ENCODE measurements at places on chromosomes 1 and 21.

DNA sequence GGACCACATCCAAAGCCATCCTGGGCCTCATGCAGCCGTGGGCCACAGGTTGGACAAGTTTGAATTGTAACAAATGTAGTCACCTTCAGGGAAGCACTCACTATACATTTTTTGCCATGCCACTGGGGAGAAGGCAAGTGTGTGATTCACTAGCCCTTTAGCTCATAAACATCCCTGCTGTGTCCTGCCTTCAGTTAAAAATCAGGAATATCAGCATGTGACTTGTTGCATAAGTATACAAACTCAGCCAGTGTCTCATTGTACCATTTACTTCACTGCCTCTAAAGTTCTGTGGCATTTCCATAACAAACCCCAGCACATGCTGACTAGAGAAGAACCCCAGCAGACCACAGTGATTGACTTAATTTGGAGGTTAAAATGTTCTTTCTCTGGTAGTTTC lies 142.0 kb upstream of the C1orf105 start:
- DNase-seq: no peak

DNA sequence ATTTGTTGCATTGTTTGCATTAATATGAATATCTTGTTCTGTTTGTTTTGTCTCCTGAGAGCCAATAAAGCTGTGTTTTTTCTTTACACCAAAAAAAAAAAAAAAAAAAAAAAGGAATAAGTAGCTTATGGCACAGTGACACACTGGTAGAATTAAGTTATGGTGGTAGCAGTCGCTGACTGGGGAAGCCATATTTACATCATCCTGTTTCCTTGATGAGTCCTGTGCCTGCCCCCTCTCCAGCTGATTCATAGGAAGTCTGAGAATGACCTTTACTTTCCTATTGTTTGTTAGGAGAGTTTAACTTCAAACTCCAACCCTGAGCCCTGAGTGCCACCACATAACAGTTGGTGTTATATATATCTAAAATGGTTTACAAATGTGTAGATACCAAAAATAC lies 62.2 kb downstream of the OBSCN start:
- DNase-seq: no peak

DNA sequence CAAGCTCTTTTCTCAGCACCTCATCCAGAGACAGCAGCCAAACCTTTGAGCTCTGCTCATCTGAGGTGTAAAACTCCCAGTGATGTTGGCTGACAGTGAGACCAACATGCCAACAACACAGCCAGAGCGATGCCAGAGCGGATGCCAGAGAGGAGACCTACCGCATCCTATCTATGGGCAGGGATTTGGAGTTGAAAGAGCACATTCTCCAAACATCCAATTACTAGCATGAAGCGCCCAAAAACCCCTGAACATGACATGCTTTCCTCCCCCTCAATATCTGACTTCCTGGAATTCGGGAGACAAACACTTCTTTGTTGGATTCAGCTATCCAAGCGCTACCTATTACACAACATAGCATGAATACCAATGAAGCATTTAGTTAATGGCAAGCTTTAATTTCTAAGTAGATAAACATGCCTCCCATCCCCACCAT lies 23.1 kb upstream of the PAXBP1 start:
- DNase-seq: no peak

GRCh38 chr1:110475362-110476027 lies 24.5 kb downstream of the PROK1 start:
- no peak for DNase-seq

GRCh38 chr21:34544032-34544496 lies 32.1 kb upstream of the KCNE1 start:
- DNase-seq: peak; percentile 46

GRCh38 chr1:173355281-173356031 lies 121.7 kb upstream of the PRDX6 start:
- no peak for DNase-seq

GRCh38 chr1:54158071-54158470 lies 5.3 kb upstream of the CDCP2 start:
- no peak for DNase-seq

DNA sequence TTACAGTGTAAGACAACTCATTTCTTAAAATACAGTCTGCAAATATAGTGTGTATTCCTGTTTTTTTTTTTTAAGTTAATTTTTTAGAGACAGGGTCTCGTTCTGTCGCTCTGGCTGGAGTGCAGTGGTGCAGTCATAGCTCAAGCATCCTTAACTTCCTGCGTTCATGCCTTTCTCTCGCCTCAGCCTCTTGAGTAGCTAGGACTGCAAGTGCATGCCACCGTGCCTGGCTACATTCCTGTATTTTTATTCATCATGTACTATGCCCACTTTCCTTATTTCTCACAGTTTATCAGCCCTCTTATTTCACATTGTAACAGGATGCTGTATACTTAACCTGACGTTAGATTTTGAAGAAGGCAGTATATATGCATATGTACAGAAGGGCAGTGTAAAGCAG lies 26.7 kb downstream of the MIER1 start:
- no peak for DNase-seq

DNA sequence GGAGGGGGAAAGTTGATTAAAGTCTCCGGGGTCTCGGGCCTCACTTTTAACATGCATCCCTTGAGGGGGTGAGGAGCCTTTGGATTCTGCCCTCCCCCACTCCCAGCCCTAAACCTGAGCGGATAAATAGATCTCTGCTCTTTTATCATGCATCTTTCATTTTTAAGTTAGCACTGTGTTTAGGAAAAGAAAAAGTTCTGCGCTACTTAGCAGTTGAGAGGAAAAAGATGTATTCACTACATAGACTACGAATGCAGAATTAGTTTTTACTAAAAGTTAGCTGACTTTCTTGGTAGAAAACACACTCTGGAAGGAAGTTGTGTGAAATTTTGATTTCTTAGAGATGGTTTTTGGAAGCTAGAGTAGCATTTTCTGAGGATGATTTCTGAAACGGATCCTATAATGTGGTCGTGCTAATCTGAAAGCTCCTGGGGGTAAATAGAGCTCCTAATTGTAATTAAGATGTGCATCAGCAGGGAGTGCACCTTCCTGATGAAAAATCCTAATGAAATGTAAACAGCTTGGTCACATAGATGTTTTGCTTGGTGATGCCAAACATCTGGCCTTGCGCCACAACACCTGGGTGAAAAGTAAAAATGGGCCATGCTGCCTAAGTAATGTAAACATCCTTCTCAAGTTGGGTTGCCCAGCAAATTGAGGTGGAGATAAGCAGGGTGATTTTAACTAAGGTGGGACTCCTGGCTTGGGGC lies 1.8 kb downstream of the ROR1 start:
- no peak for DNase-seq

DNA sequence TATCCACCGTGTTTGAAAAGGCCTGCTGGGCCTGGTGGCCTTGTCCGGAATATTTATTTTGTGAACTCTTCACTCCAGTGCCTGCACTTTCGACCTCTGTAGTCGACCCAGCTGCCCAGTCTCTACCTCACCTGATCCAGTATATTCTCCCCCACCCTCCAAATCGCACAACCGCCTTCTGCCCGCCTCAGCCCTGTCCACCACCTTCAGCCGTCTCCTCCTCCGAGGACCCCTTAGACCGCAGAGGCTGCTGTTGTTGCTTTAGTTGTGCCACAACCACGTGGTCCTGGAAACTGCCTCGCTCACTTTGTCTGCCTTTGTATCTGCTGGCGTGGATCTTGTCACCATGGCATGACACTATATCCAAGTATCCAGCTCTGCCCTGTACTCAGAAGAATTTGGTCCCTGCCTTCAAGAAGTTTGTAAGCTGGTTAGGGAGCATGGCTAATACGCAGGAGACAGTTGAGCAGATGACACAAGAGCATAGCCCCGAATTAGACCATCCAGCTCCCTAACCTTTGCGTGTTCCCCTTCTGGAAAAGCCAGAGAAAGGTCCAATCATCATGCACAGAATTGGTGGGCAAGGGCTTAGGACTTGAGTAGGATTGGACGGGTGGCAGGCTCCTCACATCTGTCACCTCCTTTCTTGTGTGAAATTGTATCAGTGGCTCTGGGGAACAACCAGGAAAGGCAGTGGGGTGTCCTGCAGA lies 1.5 kb downstream of the PHGDH start:
- DNase-seq: peak; percentile 72

DNA sequence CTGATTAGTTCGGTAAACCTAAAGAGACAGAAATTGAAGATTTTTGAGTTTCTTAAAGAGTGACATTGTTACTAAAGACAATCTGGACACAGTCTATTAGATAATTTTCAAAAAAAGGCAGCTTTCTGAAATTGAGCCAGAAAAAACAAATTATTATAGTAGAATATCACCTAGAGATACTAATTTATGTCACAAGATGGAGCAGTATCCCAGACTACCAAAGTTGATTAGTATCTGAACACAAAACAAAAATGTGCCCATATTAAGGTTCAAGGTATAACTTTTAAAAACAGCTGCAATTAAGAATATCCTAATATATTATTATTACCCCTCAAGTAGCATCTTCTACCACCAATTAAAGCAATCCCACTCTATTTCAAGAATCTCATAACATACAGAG lies 40.5 kb upstream of the SYT2 start:
- no peak for DNase-seq

- DNase-seq: no peak
Measured at GRCh38 chr1:186500804-186501203, 39.9 kb upstream of the PDC start.

- DNase-seq: no peak
Measured at GRCh38 chr1:222084996-222085395, 343.1 kb upstream of the DUSP10 start.

GRCh38 chr1:81174811-81175476 lies 625.8 kb upstream of the ADGRL2 start:
- no peak for DNase-seq

DNA sequence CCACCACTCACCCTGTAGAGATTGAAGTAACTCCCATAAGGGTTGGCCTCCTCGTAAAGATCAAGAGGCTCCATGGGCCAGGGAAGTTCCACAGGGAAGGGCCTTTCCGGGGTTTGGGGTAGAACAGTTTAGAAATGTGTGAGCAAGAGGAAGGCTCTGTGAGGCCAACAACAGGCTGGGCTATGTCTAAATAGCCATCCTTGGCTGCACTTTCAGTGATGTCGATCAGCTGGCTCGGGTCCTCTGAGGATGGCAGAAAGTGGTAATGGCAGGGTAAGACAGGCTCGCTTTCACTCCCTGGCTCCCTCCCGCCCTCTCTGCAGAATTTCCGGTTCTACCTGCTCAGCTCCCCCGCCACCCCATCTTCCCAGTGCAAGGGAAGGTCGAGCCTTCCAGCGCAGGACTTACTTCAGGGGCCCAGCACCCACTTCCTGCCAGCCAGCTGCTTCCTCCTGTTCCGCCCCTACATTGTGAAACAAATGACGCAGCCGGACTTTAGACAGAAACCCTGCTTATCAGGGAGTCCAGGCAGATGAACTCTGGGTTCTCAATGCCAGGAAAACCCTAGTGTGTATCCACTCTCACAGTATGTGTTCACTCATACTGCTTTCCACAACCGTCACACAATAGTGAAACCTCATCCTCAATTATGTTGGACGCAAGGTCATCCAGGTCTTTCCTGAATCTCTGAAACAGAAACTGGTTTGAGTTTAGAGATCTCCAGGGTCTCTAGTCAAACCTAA lies 7.3 kb downstream of the F11R start:
- DNase-seq: peak; percentile 40
